ENCODE measurements at places on chromosomes 7 and 10.

DNA sequence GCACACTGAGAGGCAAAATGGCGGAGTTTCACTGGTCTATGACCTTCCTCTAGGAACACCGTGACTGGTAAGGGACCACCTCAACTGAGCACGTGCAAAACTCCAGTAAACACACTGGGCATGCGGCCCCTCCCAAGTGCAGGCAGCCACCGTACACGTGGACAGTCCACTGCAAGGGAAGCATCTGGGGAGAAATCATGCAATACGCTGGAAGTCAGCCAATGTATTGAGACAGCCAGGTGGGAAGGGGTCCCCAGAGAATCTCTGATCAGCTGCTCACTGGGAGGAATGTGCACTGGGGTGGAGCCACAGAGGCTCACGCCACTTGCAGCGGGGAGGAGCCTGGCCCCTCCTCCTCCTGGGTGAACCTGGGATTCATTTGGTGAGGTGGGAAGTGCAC, 49.3 kb downstream of the CFAP46 start:
- no peak for DNase-seq

- DNase-seq, result no peak
Observed at GRCh38 chr10:2232479-2232878, 495.2 kb upstream of the ADARB2 start.

GRCh38 chr7:44112997-44113763, 9.0 kb downstream of the AEBP1 start:
- no peak for DNase-seq

- no peak for DNase-seq
Observed at GRCh38 chr7:84263106-84263505, 68.5 kb upstream of the SEMA3A start.

- DNase-seq, result no peak
Observed at GRCh38 chr10:8238986-8239385, 184.5 kb downstream of the GATA3 start.

Data from cortex of kidney (tissue), 1 donor.